Hepatocyte (in vitro differentiated cells): ENCODE measurements at places on chromosomes 2 and 18. TPM values are rescaled to one million over a fixed set of nuclear protein-coding genes. Genes with fewer than 3 reads are reported as not detected.

The SIX2 gene
- 0.32 and 0.53 TPM in 2 replicates for total RNA-seq

GRCh38 chr2:52135235-52135634 lies 1103.3 kb upstream of the NRXN1 start:
- H3K27me3 ChIP-seq = no peaks in the 10 kb centered on the region
- no peaks in the 10 kb centered on the region for H3K36me3 ChIP-seq
- H3K4me3 ChIP-seq = no peak overlapping the region

- H3K4me3 ChIP-seq = no peak overlapping the region
- no peak overlapping the region for H3K27ac ChIP-seq
- no peaks in the 10 kb centered on the region for H3K36me3 ChIP-seq
- no peaks in the 10 kb centered on the region for H3K27me3 ChIP-seq
These were observed 152.9 kb upstream of the SESTD1 start for GRCh38 chr2:179417436-179417949.

The CPO gene
- total RNA-seq = 0.36 TPM in 1 of 2 replicates, not detected in the other

GRCh38 chr2:147348931-147349555 lies 495.8 kb upstream of the ACVR2A start:
- H3K4me3 ChIP-seq = no peak overlapping the region
- H3K4me1 ChIP-seq = no peaks in the 10 kb centered on the region
- no peak for DNase-seq
- H3K27ac ChIP-seq = no peak overlapping the region

GRCh38 chr2:231512222-231512621 lies 18.0 kb downstream of the NMUR1 start:
- no peak overlapping the region for H3K27ac ChIP-seq
- no peak for DNase-seq
- H3K4me1 ChIP-seq = no peaks in the 10 kb centered on the region

The PXDN gene
- 78.8 and 107 TPM in 2 replicates for total RNA-seq
